Right atrium auricular region (tissue), 2 donors: ENCODE measurements at places on chromosomes 12 and 14. TPM values are rescaled to one million over a fixed set of nuclear protein-coding genes. Genes with fewer than 3 reads are reported as not detected.
A peak's percentile ranks its signal among the peaks of the same experiment; 100 is the strongest.

The RNF31 gene
- 24.1 TPM for total RNA-seq

The OAS3 gene
- total RNA-seq = 2.7 TPM

The FAM186B gene
- 0.28 TPM for total RNA-seq

The VPS37B gene
- 28.5 TPM for total RNA-seq

DNA sequence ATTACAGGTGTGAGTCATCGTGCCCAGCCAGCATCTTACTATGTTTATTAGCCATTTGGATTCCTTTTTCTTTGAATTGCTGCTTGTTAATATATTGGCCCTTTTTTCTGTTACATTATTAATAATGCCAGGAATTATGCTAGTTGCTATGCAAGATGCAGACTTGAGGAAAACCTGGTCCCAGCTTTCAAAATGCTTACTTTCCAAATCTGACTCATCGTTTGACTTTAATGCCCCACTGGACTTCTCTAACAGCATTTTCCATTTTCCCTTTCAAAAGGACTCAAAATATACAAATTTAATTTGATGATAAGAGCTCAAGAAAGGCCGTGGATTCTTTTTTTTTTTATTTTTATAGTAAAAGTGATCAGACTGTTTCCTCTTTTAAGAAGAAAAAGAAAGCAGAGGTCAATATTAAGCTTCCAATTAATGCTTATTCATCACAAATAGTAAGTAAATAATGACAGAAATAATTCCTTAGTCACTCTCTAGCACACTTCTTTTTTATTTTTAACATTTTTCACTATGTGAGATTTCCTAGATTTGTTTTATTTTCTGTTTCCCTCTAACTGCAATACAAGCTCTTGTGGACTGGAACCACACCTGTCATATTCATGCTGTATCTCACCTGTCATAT lies 146.1 kb upstream of the FGD4 start:
- no peaks in the 10 kb centered on the region for H3K27me3 ChIP-seq
- H3K4me3 ChIP-seq = no peak overlapping the region
- DNase-seq = no peak
- H3K36me3 ChIP-seq = no peaks in the 10 kb centered on the region

DNA sequence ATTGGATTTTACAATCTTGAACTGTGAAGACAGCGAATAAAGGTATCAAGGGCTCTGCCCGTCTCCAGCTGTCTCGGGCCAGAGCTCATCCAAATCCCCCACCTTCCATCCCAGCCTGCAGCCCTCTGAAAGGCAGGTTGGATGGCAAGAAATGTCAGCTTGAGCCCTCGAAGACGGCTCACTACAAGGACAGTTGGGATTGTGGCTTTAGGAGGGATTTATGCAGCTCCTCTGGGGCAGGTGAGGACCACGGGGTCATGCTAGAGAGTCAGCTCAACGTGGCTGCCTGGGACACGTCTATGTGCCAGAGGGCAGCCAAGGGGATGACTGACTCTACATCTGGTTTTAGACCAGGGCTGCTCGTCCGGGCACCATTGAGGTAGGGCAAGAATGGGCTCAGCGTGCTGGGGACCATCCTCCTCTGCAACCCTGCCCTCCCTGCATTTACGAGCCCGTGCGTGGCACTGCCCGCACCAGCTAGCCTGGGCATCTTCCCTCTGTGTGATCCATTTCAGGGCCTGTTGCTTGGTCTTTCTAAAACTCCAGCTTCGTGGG lies 16.2 kb downstream of the MVK start:
- H3K4me3 ChIP-seq = no peak overlapping the region
- H3K27ac ChIP-seq = no peak overlapping the region
- no peaks in the 10 kb centered on the region for H3K36me3 ChIP-seq
- no peak for DNase-seq
- H3K4me1 ChIP-seq = no peaks in the 10 kb centered on the region

DNA sequence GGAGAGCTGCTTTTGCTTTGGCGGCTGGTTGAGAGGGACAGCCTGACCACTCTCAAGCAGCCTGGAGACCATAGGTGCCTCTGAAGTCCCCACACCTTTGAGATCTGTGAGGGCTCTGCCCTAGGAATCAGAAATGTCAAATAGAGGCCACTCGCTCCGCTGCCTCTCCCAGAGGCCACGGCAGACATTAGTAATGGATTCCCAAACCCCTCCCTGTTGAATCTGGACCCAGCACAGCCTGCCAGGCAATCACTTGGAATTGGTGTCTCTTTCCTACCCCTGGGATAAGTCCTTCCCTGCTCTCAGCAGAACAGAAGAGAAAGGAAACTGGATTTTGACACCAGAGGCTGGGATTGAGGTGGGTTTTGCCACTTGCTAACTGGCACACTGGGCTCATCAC lies 25.0 kb downstream of the MMAB start:
- no peaks in the 10 kb centered on the region for H3K27me3 ChIP-seq
- H3K27ac ChIP-seq = no peak overlapping the region
- H3K4me1 ChIP-seq = no peaks in the 10 kb centered on the region
- H3K4me3 ChIP-seq = no peak overlapping the region

DNA sequence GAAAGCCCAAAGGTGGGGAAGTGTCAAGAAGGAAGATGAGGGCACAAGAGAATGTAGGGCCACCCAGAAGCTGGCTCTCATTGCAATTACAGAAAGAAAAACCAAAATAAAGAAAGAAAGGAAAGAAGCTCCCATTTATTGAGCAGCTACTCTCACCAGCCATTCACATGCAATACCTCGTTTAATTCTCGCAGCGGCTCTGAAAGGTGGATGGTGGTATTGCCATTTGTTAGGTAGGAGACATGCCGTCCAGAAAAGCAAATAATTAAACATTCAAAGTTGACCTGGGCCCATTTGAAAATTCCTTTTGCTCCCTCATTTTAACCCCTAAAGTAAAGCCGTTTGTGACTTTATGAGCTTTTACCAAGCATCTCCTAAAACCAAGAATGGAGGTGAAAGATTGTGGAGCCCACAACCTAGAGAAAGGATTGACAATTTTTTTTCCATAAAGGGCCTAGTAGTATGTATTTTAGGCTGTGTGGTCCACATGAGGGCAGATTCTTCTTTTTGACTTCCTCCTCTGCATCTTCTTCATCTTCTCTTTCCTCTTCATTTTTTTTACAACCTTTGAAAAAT lies 5.3 kb downstream of the SERPINA3 start:
- no peaks in the 10 kb centered on the region for H3K4me1 ChIP-seq
- DNase-seq = no peak
- H3K27me3 ChIP-seq = no peaks in the 10 kb centered on the region
- H3K27ac ChIP-seq = no peak overlapping the region
- peaks cover 14% of the 10 kb centered on the region for H3K36me3 ChIP-seq
- no peak overlapping the region for H3K4me3 ChIP-seq

DNA sequence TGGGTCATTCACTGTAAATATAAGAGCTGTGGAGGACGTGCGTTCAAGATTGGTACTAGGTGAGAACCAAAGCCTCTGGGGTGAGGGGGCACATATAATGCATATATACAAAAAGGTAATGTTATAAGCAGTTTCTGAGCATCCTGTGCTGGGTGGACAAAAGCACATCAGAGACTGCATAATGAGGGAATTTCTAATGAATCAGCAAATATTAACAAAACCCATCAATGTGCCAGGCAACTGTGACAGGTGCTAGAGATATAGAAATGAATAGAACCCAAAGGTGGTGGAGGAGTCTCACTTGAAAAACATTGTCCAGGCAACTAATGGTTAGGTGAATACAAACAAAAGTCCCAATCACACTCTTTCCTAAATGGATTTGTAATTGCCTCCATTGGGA lies 74.7 kb downstream of the GPR65 start:
- no peak overlapping the region for H3K27ac ChIP-seq
- H3K4me1 ChIP-seq = no peaks in the 10 kb centered on the region
- no peaks in the 10 kb centered on the region for H3K27me3 ChIP-seq
- H3K36me3 ChIP-seq = no peaks in the 10 kb centered on the region
- no peak overlapping the region for H3K4me3 ChIP-seq
- DNase-seq = no peak

DNA sequence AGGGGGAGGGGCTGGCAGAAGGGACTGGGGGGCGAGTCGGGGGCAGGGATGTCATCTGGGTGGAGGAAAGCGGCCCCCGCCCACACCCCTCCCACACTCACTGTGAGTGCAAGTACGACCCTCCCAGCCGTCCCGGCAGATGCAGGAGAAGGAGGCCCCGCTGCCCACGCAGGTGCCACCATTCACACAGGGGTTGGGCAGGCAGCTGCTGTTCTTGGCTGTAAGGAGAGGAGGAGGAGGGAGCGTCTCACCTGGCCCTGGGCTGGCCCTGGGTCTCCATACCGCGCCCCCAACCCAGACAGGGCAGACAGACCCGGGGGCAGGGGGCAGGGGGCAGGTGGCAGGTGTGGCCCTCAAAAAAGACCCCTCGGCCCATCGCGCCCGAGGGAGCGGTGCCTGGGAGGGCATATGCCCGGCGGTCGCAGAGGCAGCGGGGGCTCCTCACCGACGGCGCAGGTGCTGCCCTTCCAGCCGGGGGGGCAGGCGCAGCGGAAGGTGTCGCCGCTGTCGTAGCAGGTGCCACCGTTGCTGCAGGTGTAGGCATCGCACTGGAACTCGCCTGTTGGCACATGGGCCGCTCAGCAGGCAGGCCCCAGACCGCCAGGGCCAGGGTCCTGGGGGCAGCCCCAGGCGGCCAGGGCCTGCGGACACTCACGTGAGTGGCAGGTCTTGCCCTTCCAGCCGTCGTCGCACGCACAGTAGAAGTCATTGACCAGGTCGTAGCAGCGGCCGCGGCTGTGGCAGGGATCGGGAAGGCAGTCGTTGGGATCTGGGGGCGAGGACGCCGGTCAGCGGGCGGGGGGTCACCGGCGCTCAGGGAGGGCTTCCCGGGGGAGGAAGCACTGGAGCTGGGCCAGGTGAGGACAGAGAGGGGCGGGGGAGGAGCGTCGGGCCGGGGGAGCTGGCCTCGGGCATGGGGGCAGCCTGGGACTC lies 20.6 kb downstream of the JAG2 start:
- no peaks in the 10 kb centered on the region for H3K27me3 ChIP-seq
- no peak overlapping the region for H3K27ac ChIP-seq
- no peak for DNase-seq
- no peak overlapping the region for H3K4me3 ChIP-seq
- H3K36me3 ChIP-seq = peaks cover 35% of the 10 kb centered on the region

GRCh38 chr12:70044167-70044566 lies 199.1 kb upstream of the CNOT2 start:
- H3K27ac ChIP-seq = no peak overlapping the region
- no peak for DNase-seq
- no peaks in the 10 kb centered on the region for H3K36me3 ChIP-seq
- no peak overlapping the region for H3K4me3 ChIP-seq

DNA sequence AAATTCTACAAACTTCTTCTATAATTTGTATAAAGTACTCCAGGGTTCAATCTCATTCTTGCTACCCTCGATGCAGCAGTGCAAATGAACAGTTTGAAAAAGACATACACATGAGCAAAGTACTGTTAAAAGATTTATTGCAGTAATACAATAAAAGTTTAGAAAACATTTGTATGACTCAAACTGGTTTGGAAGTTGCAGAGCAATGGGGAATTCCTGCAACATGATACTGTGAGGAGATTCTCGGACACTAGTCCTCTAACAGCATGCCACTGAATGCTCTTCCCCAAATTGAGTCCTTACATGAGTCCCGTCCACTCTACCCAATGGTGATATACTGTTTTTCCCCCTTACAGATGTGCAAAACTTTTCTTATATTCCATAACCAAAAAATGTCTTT lies 45.4 kb downstream of the ATG14 start:
- H3K27ac ChIP-seq = no peak overlapping the region
- H3K4me1 ChIP-seq = no peaks in the 10 kb centered on the region
- DNase-seq = no peak
- no peak overlapping the region for H3K4me3 ChIP-seq
- peaks cover 20% of the 10 kb centered on the region for H3K36me3 ChIP-seq

DNA sequence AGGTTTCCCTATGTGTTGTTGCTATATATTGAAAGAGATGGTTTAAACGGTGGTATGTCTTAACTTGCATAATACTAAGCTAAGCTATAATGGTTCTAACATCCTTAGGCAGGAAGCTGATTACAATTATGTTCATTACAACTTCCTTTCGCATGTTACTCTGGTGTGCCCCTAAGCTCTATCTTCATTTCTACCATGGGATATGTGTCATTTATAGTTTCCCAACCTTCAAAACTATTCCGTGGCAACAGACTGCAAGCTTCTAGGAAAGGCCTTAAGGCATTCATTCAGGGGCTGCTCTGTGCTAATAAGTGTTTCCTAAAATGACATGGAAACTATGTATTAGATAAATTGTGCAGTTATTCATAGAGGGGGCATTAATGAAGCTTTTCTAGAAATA lies 294.6 kb downstream of the GXYLT1 start:
- no peaks in the 10 kb centered on the region for H3K4me1 ChIP-seq
- no peak overlapping the region for H3K27ac ChIP-seq
- DNase-seq = no peak
- H3K27me3 ChIP-seq = no peaks in the 10 kb centered on the region

GRCh38 chr14:69581316-69581935 lies 6.8 kb upstream of the CCDC177 start:
- no peak for DNase-seq
- no peak overlapping the region for H3K4me3 ChIP-seq
- H3K27me3 ChIP-seq = no peaks in the 10 kb centered on the region
- H3K4me1 ChIP-seq = no peaks in the 10 kb centered on the region
- no peaks in the 10 kb centered on the region for H3K36me3 ChIP-seq
- H3K27ac ChIP-seq = no peak overlapping the region

- H3K36me3 ChIP-seq = no peaks in the 10 kb centered on the region
- no peaks in the 10 kb centered on the region for H3K27me3 ChIP-seq
- H3K4me3 ChIP-seq = no peak overlapping the region
- H3K4me1 ChIP-seq = no peaks in the 10 kb centered on the region
- DNase-seq = no peak
These were observed 24.8 kb downstream of the IL26 start for GRCh38 chr12:68200854-68201253.

DNA sequence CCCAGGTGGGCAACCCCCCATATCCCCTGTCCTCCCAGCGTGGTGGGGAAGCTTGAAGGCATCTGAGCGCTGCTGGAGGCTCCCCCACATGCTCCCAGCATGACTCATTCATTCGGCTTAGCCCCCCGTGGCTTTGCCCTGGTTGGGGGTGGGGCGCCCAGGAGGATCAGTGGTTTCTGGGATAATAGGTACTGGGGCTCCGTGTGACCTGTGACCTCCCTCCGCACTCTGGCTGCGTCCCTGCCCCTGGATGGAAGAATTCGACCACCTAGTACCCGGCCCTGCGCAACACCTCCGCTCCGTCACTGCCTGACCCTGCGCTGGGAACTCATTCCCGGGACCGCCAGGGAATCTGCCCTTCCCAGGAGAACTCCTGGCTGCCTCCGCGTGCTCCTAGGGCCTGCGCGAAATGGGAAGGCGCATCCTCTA lies 120.1 kb downstream of the AACS start:
- peaks cover 31% of the 10 kb centered on the region for H3K4me1 ChIP-seq
- DNase-seq = no peak
- H3K4me3 ChIP-seq = peak overlapping the region; percentile 49
- no peak overlapping the region for H3K27ac ChIP-seq
- peaks cover 15% of the 10 kb centered on the region for H3K27me3 ChIP-seq
- H3K36me3 ChIP-seq = no peaks in the 10 kb centered on the region

DNA sequence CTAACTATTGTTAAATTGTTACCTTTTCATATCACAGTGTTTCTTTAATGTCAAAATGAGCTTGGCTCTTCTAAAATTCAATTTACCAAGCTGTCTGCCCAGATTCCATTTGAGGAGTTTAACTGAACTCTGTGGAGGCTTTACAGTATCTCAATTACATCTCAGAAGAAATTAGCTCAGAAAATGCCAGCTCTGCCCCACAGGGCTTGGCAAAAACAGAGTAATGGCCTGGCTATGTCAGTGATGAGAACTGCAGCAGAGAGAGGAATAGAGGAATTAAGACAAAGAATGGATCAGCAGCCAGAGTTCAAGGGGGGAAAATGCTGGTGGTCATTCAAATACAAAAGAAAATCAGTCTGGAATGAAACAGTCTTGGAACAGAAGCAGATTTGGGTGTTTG lies 15.8 kb upstream of the TMTC1 start:
- no peak overlapping the region for H3K27ac ChIP-seq
- no peaks in the 10 kb centered on the region for H3K36me3 ChIP-seq
- H3K4me1 ChIP-seq = no peaks in the 10 kb centered on the region
- no peaks in the 10 kb centered on the region for H3K27me3 ChIP-seq
- DNase-seq = no peak
